ENCODE measurements at places on chromosomes 2 and 18.

DNA sequence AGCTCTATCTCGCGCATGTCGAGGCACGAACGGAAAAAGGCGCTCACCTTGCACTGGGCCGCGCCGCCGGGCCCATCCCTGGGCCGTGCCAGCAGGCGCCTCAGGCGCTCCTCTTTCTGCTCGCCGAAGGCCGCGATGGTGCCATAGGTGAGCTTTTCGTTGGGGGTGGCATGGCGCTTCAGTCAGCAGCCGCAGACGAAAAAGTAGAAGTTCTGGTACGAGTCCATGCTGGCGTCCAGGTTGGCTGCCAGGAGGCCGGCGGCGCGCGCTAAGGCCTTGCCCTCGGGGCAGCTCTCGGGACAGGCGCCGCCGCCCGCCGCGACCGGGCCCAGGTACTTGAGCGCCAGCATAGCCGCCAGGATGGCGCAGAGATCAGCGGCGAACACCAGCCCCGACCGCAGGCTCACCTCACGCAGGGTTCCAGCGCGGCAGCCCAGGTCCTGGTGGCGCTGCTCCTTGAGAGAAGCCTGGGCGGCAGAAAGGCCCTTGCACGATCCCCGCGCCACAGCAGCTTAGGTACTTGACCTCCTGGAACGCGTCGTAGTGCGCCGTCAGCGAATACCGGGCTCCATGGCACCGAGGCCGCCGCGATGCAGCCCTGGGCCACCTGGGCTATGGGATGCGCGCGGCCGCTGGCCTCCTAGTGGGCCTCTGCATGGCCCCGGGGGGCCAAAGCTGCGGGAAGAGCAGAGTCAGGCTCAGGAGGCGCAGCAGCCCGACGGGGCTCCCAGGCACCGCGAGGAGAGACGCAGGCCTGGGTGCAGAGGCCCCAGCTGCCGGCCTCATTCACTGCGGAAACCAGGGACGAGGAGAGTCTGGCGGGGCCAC lies 12.8 kb downstream of the ALPG start:
- peak; percentile 39 for ATAC-seq

- no peak for ATAC-seq
These were observed 153.6 kb downstream of the FSHR start for GRCh38 chr2:49000695-49001094.

DNA sequence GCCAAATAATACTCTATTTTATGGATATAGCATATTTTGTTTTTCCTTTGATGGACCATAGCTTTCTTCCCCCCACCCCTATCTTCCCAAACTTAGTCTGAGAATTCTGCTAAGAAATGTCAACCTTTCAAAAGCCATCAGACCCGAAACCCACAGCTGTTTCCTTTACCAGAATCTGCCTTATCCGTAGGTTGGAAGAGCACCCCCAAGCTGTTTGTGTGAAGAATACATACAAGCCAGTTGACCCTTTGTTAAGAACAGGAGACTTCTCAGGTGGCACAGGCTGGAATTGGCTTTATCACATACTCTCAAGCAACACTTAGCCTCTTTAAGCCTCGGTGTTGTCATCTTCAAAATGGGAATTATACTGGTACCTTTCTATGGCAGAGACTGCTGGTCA lies 135.1 kb downstream of the ACTR3 start:
- no peak for ATAC-seq

GRCh38 chr2:175840256-175840655 lies 161.8 kb downstream of the LNPK start:
- ATAC-seq: peak; percentile 11

DNA sequence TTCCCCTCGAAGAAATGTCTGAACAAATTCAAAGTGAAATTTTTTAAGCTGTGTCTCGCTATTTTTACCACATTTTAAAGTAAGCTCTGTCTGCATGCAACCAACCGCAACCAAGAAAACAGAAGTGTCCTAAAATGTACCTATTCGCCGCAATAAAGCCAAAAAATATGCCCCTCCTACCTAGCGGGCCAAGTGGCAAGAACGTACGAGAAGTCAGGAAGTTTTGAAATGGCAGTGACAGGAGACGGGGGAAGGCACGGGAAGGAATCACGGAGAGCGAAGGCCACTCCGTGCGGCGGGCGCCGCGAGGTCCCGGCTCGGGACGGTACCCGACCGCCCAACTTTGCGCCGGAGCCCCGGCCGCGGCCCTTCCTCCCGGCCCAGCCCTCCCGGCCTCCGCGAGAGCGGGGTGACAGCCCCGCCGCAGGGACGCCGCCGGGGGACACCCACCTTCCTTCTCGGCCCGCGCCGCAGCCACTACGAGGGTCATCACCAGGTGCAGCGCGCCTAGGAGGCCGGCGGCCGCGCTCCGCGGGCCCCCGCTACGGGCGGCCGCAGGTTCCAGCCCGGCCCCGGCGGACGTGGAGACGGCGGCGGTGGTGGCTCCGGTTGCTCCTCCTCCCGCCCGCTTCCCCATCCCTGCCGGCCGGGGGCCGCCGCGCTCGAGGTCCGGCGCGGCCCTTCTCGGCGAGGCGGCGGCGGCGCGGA lies 568 bp downstream of the TMEM131 start:
- no peak for ATAC-seq

DNA sequence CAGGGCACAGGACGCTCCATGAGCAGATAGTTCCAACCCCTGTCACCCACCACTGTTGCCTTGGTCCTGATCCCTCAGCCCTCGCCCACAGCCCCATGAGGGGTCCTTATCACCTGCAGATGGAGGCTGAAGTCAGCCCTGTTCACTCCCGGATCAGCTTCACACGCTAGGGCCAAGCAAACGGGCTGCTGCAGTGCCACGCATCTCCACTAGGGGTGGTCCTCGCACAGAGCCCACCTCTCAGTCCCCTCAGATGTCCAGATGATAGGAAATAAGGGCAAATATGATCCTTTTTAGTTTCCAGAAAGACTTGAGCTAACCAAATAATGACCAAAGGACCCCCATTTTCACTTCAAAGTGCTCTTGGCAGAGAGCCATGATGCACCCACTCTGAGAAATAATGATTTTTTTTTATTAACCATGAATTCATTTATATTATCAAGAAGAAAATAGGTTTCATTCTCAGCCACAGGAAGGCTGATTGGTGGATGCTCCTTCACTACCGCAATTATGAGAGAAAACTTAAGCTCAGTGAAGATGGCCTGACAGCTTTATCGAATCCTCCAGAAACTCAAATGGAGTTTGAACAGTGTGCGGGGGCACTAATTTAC lies 71.9 kb upstream of the KLHL29 start:
- no peak for ATAC-seq

Measured in motor neuron (in vitro differentiated cells).